ENCODE measurements at places on chromosomes 7 and 10. TPM values are rescaled to one million over a fixed set of nuclear protein-coding genes. Genes with fewer than 3 reads are reported as not detected.

Gene GSTO1
- 144 TPM for total RNA-seq

Gene MINDY3
- 17.0 TPM for total RNA-seq

Gene SNCG
- 43.1 TPM for total RNA-seq

Gene SLC39A12
- not detected for total RNA-seq

Gene HHEX
- total RNA-seq = 50.5 TPM

Gene LAMB4
- 0.18 TPM for total RNA-seq

Gene MYH16
- total RNA-seq = 0.53 TPM

Gene GPR146
- 29.8 TPM for total RNA-seq

Gene HTR5A
- total RNA-seq = not detected

Gene RELN
- 7.9 TPM for total RNA-seq

Gene ACHE
- total RNA-seq = 0.81 TPM

Gene HPSE2
- not detected for total RNA-seq

Gene CACNB2
- not detected for total RNA-seq

Gene NME8
- not detected for total RNA-seq

Gene ALOX5
- total RNA-seq = 0.40 TPM

Gene HOXA7
- 0.13 TPM for total RNA-seq

Gene STMP1
- 6.6 TPM for total RNA-seq

Gene FRG2B
- not detected for total RNA-seq

Gene PDCD4
- 37.1 TPM for total RNA-seq

Gene GTF2IRD1
- total RNA-seq = 5.4 TPM

Gene RET
- 0.07 TPM for total RNA-seq

Gene FANK1
- total RNA-seq = 1.4 TPM

Gene THSD7A
- total RNA-seq = 30.5 TPM

Gene CCL26
- total RNA-seq = not detected

Gene CPA2
- total RNA-seq = not detected

Gene IQUB
- 0.32 TPM for total RNA-seq

Gene TMEM225B
- total RNA-seq = not detected

Gene RPA3
- 23.5 TPM for total RNA-seq

Gene TMEM178B
- 0.07 TPM for total RNA-seq

Gene CPEB3
- 0.92 TPM for total RNA-seq

Gene PDZD7
- total RNA-seq = 0.46 TPM

Gene ZCWPW1
- total RNA-seq = 0.42 TPM

Gene ASB15
- not detected for total RNA-seq

Gene GRK5
- 39.7 TPM for total RNA-seq

Gene AKAP9
- 26.8 TPM for total RNA-seq
